Colonic mucosa (tissue), 4 donors: ENCODE measurements at places on chromosomes 6 and 20. TPM values are rescaled to one million over a fixed set of nuclear protein-coding genes. Genes with fewer than 3 reads are reported as not detected.
A peak's percentile ranks its signal among the peaks of the same experiment; 100 is the strongest.

GRCh38 chr6:34120953-34121675 is 24.8 kb downstream of the GRM4 start:
- no peak overlapping the region for H3K27ac ChIP-seq
- H3K27me3 ChIP-seq, result no peaks in the 10 kb centered on the region
- no peak overlapping the region for H3K4me3 ChIP-seq
- no peaks in the 10 kb centered on the region for H3K4me1 ChIP-seq

- DNase-seq, result no peak
- H3K4me3 ChIP-seq, result no peak overlapping the region
- no peaks in the 10 kb centered on the region for H3K4me1 ChIP-seq
- no peaks in the 10 kb centered on the region for H3K36me3 ChIP-seq
Observed at GRCh38 chr6:30939473-30939872, 1.3 kb upstream of the MUCL3 start.

DNA sequence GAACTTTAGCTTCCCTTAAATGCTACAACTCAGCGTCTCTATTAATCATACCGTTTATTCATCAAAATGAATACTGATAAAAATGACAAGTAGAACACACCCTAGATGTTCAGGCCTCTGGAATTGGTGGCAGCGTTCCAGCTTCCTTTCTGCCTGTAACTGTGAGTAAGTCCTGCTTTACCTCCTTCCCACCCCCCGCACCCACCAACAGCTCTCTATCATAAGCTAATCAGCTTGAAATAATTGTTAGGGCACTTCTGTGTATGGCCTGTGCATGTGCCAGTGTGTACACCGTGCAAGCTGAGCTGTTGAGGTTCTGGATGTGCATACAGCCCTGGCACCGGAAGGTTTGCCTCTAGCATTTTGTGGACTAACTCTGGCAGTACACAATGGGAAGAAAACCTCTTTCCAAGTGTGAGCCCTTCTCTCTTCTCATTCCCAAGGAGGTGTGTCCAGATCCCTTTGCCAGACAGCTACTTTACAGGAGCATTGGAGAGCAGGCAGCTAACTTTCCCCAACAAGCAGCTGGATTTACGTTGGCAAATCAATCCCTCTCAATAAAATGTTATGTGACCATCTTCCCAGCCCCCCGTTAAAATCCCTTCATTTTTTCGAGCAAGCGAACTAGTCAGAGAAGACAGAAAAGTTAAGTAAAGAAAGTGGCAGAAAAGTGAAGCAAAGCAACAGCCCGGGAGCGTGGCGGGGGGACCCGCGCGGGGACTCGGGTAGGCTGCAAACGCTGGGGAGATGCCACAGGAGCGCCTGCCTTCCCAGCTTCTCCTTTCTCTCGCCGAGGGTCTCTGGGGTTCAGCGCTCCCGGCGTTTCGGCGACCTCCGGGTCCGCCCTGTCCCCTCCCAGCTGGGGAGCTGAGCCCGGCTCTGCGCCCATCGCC is 803 bp upstream of the ADGRG6 start:
- DNase-seq, result peak; percentile 61
- no peaks in the 10 kb centered on the region for H3K36me3 ChIP-seq
- no peaks in the 10 kb centered on the region for H3K4me1 ChIP-seq
- no peaks in the 10 kb centered on the region for H3K27me3 ChIP-seq

Gene SLC12A5
- not detected for total RNA-seq

Gene NANP
- total RNA-seq, result 3.1 TPM

Gene CFAP61
- total RNA-seq, result 0.32 TPM

- H3K36me3 ChIP-seq, result no peaks in the 10 kb centered on the region
- H3K4me1 ChIP-seq, result no peaks in the 10 kb centered on the region
- no peaks in the 10 kb centered on the region for H3K27me3 ChIP-seq
- H3K27ac ChIP-seq, result no peak overlapping the region
- DNase-seq, result no peak
Observed at GRCh38 chr6:140561701-140562100, 1187.3 kb upstream of the CITED2 start.

Gene NPBWR2
- total RNA-seq, result not detected

Gene TTLL9
- total RNA-seq, result not detected

Gene DACT2
- 2.0 TPM for total RNA-seq

GRCh38 chr6:55794136-55794812 is 81.1 kb downstream of the BMP5 start:
- no peak for DNase-seq
- no peaks in the 10 kb centered on the region for H3K27me3 ChIP-seq
- H3K4me3 ChIP-seq, result no peak overlapping the region
- no peaks in the 10 kb centered on the region for H3K36me3 ChIP-seq
- H3K4me1 ChIP-seq, result no peaks in the 10 kb centered on the region

DNA sequence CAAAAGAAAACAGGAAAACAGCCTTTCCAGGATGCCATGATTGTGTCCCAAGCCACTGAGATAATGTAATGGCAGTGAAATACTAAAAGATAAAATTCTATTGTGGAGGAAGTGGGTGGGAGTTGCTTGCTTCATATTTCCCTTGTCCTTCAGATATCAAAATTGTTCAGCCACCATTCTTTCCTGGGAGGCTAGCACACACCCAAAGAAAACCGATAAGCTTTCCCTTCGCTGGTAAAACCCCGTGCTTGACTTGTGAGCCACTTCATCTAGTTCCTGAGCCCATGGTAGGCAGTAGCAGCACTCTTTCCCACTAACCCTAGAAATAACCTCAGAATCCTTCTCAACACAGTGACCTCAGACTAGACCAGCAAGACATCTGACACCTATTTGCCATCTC is 357.4 kb upstream of the PLCB4 start:
- H3K4me1 ChIP-seq, result no peaks in the 10 kb centered on the region
- H3K27me3 ChIP-seq, result no peaks in the 10 kb centered on the region
- DNase-seq, result no peak
- no peak overlapping the region for H3K4me3 ChIP-seq

DNA sequence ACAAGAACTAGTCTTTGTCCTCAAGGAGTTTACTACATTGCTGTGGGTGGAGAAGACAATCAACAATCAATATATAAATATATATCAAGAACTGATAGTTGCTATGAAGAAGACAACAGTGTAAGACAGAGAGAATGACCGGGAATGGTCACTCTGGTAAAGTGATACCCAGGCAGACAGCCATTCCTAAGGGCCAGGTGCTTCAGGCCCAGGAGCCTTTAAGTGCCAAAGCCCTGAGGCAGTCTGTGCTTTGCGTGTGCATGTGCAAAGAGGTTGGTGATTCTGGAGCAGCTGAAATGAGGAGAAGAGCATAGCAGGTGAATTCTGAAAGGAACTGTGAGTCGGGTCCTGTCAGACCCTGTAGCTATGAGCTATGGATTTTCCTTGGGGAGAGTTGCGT is 154.2 kb downstream of the DOK5 start:
- no peaks in the 10 kb centered on the region for H3K36me3 ChIP-seq
- no peak overlapping the region for H3K4me3 ChIP-seq
- no peak overlapping the region for H3K27ac ChIP-seq
- no peaks in the 10 kb centered on the region for H3K4me1 ChIP-seq

DNA sequence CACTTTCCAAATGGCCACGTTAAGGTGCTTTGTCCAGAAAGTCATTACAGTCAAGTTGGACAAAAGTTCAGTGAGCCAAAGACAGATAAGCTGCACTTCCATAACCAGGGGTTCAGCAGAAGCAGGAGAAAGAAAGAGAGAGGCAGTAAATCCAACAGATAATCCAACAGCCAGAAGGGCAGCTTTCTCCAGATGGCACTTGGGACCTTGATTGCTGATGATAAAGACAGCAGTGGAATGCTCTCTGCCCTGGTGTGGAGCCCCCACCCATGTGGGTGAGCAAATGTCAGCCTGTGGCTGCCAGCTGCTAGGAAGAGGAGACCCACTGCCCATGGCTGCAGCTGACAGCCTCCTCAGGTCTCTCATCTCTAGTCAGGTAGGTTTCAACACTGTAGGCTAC is 18.7 kb upstream of the NRSN1 start:
- no peaks in the 10 kb centered on the region for H3K4me1 ChIP-seq
- no peak for DNase-seq
- H3K4me3 ChIP-seq, result no peak overlapping the region

DNA sequence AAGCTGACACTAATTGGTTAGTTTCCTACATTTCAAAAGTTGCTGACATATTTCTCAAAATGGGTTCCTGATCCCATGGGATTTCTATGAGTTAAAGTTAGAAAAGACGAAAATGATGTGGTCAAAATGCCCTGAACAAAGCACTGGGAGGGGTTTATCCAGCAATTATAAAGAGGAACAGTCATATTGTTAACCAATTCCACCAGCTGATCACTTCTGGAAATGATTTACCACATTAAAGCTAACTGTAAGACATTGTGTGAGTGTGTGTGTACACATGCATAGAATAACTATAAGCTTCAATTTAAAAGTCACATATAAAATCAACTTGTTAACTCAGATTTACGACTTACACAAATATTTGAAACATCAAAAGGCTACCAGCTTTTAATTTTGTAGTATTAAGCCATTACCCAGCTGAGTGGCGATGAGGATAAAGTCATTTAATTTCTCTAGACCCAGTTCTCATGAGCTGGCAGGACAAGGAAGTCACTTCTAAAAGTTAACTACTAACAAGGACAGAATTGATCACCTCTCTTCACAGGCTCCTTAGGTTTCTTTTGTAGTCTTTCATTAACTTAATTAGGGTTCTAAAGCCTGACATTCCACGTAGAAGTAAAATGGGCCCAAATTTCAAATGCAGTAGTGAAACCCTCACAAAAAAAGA is 40.4 kb downstream of the MAN1A1 start:
- H3K4me1 ChIP-seq, result no peaks in the 10 kb centered on the region
- no peaks in the 10 kb centered on the region for H3K27me3 ChIP-seq
- DNase-seq, result no peak
- H3K4me3 ChIP-seq, result no peak overlapping the region
- H3K36me3 ChIP-seq, result no peaks in the 10 kb centered on the region

DNA sequence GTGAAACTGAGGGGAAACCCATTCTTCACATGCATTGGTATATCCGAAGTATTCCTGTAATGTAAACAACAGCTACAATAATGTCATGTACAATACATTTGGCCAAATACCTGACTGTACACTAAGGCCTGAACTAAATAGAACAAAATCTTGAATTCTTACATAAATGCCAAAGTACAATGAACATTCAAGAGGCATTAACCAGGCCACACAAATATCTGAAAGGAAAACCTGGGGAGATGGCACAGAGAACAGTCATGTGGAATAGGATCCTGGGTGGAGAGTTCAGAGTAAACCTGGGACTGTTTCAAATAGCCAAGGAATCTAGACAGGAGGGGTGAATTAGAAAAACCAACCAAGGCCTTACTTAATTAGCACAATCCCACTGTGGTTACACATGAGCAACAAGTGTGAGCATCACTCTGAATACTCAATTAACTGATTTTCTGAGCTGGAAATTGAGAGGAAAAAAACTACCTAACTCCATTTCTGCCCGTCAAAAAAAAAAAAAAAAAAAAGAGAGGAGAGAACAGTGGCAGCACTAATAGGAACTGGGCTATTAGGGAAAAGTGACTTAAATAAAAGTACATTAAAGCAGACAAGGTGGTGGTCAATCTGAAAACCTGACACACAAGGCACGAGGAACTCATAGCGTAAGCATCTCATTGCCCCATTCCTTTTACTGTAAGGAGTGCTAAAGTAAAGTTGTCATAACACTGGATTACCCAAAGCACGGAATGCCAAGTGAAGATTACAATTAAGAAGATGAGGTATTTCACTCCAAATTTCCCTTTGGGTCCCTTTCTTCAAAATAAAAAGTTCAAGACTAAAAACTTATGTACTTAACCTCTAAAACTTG is 10.9 kb downstream of the SNX5 start:
- peaks cover 17% of the 10 kb centered on the region for H3K4me1 ChIP-seq
- H3K36me3 ChIP-seq, result no peaks in the 10 kb centered on the region
- H3K4me3 ChIP-seq, result no peak overlapping the region
- no peaks in the 10 kb centered on the region for H3K27me3 ChIP-seq
- no peak for DNase-seq

- H3K4me1 ChIP-seq, result no peaks in the 10 kb centered on the region
- H3K36me3 ChIP-seq, result no peaks in the 10 kb centered on the region
- no peak overlapping the region for H3K27ac ChIP-seq
- no peak overlapping the region for H3K4me3 ChIP-seq
- no peaks in the 10 kb centered on the region for H3K27me3 ChIP-seq
- DNase-seq, result peak; percentile 38
Observed at GRCh38 chr20:33709905-33710541, 10.1 kb downstream of the PXMP4 start.

Gene UST
- 2.7 TPM for total RNA-seq

GRCh38 chr20:44264287-44264686 is 17.2 kb downstream of the GDAP1L1 start:
- DNase-seq, result no peak
- H3K4me1 ChIP-seq, result no peaks in the 10 kb centered on the region
- no peak overlapping the region for H3K4me3 ChIP-seq
- no peaks in the 10 kb centered on the region for H3K27me3 ChIP-seq

Gene CTCFL
- not detected for total RNA-seq

DNA sequence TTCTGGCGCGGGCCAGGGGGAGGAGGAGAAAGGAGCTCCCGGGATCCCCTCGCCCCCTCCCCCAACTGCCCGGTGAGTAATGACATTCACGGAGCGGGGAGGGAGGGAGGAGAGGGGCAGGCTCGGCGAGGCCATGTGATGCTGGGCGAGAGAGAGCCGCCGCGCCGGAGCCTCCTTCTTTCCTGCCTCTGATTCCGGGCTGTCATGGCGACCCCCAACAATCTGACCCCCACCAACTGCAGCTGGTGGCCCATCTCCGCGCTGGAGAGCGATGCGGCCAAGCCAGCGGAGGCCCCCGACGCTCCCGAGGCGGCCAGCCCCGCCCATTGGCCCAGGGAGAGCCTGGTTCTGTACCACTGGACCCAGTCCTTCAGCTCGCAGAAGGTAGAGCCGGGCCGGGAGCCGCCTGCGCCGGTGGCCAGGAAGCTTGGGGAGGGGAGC is at the start of gene GDAP1L1:
TSS of gene GDAP1L1 (plus strand) at position 178 of the 441 bp plus-strand sequence. CDS start at position 205, 27 bp downstream.
- no peak for DNase-seq
- H3K36me3 ChIP-seq, result no peaks in the 10 kb centered on the region

Gene FOXC1
- total RNA-seq, result 0.69 TPM

Gene CRISP3
- not detected for total RNA-seq

GRCh38 chr20:40441771-40442170 is 247.3 kb downstream of the MAFB start:
- H3K27ac ChIP-seq, result no peak overlapping the region
- H3K4me3 ChIP-seq, result no peak overlapping the region
- no peaks in the 10 kb centered on the region for H3K4me1 ChIP-seq

Gene KCTD20
- 34.9 TPM for total RNA-seq

Gene C20orf202
- total RNA-seq, result 0.19 TPM

- H3K27me3 ChIP-seq, result no peaks in the 10 kb centered on the region
- no peak for DNase-seq
- no peaks in the 10 kb centered on the region for H3K36me3 ChIP-seq
- no peak overlapping the region for H3K27ac ChIP-seq
- no peak overlapping the region for H3K4me3 ChIP-seq
- no peaks in the 10 kb centered on the region for H3K4me1 ChIP-seq
Observed at GRCh38 chr6:40112350-40112749, 178.1 kb upstream of the MOCS1 start.

Gene NRSN1
- 0.64 TPM for total RNA-seq

DNA sequence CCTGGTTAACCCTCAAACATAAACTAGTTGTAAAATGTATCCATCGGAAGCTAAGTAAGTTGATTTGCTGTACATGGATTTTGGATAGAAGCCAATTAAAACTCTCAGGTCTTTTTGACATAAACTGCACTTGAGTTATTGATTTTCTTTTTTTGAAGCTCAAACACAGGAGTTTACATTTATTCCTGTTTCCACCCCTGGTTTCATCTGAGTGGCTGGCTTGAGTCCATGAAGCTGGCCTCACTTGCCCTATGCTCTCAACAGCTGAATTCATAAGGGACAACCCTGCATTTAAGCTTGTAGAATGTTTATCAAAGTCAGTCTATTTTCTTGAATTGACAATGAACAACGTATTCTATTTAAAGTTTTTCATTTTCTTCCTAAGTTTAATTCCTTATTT is 58.1 kb upstream of the PLEKHG1 start:
- H3K36me3 ChIP-seq, result no peaks in the 10 kb centered on the region
- DNase-seq, result no peak
- no peak overlapping the region for H3K27ac ChIP-seq
- no peak overlapping the region for H3K4me3 ChIP-seq
- peaks cover 3% of the 10 kb centered on the region for H3K27me3 ChIP-seq
- H3K4me1 ChIP-seq, result no peaks in the 10 kb centered on the region
